GM20000 (cell line): ENCODE measurements at places on chromosomes 11 and 22.

DNA sequence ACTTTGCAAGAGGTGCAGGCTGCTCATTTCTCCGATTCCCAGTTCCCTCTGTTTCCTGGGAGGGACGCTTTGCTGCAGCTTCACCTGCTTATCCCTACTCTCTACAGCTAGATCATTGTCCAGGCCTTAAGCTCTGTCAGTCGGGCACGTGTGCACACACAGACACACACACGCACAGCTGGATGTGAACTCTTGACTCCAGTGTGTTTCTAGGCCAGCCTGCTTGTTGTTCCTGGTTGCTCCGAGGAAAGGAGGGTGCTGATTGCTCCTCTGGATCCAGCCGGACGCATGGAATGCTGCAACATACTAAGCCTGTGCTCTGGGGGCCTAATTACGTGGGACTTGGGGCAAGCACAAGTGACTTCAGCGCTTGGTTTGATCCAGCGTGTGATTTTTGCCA lies 19.7 kb downstream of the ZNRF3 start:
- no peak for DNase-seq

GRCh38 chr22:25697181-25697664 lies 44.8 kb upstream of the MYO18B start:
- no peak for DNase-seq

DNA sequence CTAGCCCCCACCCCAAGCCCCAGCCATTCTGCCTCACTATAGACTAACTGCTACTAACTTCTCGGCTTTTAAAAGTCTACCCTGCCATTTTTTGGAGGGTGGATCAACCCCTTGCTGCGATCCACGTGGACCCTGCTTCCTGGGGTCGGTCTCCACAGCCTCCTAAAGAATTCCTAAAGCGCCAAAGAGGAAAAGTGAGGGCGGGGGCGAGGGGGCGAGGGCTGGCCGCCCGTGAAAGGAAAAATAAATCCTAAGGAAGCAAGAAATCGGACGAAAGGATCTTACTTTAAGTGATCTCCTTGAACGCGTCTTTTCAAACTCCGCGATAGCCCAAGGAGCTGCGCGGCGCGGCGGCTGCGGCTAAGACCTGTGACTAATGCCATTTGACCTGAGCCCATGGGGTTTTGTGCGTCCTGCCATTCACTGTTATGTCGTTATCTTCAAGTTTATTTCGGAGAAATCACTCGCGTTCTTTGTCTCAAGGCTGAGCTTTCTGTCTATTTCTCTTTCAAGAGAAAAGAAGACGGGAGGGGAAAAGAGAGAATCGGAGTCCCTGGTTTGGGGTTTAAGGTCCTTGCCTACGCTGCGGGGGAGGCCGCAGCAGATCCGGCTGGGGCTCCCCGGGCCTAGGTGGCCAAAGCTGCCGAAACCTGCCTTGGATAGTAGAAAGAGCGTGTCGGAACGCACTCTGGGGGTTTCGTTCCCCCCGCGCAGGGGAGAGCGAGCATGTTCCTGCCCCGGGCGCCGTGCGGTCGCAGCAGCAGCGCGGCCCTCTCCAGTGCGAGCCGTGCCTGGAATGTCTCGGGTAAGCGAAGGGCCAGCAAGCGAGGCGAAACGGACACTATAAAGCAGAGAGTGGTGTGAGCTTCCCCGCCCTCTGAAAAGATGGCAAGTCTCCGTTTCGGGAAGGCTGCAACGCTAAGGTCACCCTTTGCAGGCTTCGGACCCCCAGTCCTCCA lies 2.8 kb upstream of the DBX1 start:
- no peak for DNase-seq

DNA sequence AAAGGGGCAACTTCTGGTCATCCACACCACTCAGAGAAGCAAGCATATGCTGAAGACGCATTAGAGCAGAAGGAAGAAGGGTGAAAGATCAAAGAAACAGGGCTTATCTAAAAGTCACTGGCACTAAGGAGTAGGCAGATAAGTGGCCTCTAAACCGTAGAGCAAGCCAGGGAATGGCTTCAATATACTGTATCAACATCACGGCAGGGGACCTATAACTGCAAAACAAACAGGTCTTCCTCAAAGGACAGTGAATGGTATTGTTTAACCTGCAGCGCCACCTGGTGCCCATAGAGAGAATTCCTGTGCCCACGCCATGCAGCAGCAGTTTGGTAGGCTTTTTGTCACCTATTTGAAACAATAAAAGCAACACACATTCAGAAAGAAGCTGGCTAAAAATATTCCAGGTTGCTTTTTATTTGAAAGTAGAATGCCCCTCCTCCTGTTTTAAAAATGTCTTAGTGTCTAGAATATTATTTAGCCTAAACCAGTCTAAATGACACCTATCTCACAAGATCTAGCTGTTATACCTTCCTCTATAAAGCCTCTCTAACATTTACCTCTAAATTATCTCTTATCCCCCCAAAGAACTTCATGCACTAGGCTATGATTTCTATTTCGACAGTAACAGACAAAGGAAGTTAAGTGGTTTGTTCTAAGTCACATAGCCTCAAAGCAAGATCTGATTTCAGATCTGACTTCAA lies 21.8 kb downstream of the SNX19 start:
- DNase-seq: peak; percentile 50

DNA sequence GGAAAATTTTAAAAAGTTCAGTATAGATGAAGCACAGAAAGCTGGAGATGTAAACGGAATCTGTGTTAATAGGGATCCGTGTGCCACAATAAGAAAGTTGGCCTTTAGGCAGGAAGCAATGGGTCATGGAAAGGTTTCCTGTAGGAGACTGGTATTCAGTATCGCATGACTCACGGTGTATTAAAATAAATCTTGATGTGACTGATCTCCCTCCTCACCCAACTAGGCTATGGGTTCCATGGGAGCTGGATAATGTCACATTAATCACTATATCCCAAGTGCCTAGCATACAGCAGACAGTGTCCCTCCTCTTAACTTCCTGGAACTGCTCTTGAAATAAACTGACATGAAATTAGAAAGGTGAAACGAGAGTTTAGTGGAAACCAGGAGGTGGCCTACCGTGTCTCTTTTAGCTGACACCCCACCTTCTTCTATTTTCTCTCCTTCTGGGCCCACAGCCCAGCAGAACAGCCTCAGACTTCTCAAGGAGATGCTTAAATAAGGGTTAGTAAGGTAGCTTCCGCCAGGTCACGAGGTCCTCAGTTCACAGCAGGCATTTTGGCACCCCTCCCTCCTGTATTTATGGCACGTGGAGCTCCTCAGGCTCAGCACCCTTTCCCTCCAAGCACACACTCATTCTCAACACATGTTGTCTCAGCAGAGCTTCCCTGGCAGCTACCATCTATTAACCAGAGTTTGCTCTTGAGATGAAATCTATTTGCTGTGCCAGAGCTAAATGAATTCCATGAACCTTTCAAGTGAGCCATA lies 118.8 kb downstream of the NXPE2 start:
- DNase-seq: no peak

DNA sequence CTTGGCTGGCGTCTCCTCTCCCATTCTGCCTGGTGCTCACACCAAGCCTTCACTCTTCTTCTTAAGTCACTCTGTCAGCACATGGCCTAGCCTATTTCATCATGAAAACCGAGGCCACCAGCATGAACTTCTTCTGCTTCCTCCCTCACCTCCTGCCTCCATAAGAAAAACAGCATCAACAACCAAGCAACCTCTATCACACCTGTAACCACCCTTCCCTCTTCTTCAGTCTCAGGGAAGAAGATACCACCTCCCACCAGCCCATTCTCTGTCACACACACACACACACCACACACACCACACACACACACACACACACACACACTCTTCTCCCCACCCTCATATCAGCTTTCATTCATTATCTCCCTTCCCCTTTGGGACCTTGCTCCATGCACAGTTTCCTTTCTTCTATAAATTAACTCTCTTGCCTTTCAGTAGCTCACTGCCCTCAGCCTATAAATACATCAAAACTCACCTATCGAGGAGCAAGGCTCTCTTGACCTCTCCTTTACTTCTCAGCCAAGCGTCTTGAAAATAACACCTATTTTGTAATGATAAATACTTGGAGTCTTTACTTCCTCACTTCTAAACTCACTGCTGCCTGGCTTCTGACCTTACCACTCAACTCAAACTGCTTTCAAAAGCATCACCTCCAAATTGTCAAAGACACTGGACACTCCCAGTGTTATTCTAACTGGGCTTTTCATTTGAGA lies 36.6 kb downstream of the SC5D start:
- no peak for DNase-seq

DNA sequence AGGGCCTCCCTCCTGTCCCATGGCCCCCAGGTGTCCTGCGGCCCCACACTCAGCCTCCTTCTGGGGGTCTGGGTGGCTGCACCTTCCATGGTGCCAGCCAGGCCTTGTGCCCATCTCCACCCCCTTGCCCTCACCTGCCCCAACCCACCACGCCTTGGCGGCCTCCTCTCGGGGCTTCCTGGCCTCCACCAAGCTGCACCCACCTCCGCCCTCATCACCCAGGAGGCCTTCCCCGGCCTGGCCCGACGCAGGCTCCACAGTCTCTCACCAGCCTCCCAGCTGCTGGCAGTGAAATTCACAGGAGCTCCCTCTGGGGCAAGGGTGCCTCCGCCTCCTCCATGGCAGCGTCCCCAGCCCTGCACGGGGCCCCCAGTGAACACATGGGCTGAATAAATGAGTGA lies 35.9 kb upstream of the WNT7B start:
- no peak for DNase-seq

- DNase-seq: no peak
Measured at GRCh38 chr11:90818196-90818745, 595.4 kb upstream of the CHORDC1 start.

DNA sequence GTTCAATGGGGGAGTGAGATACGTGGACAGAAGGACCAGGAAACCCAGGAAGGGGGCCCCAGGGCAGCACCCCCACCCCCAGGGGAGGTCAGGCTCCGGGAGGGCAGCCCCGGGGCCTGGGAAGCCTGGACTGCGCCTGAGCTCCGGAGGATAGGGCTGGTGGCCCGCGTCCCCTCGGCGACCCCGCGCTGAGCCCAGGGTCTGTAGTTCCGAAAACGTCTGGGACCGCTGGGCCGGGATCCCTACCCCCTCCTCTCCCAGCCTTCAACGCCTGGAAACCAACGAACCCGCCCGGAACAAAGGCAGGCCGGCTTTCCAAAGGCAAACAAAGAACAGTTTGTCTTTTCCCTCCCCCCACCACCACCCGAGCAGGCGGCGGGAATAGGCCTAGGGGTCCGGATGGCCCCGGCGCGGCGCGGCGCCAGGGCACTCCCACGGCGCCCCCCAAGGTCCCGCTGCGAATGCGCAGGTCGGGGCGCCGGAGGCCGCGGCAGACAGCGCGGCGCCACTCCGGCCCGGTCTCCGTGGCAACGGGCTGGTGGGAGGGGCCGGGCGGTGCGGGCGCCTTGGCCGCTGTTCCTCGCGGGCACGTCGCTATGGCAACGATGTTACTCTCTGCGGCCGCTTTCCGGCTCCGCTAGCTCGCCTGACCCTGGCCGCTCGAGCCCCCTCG lies 58.5 kb downstream of the IGLL1 start:
- peak; percentile 93 for DNase-seq

GRCh38 chr22:42347281-42347824 lies 76.9 kb upstream of the TCF20 start:
- no peak for DNase-seq

DNA sequence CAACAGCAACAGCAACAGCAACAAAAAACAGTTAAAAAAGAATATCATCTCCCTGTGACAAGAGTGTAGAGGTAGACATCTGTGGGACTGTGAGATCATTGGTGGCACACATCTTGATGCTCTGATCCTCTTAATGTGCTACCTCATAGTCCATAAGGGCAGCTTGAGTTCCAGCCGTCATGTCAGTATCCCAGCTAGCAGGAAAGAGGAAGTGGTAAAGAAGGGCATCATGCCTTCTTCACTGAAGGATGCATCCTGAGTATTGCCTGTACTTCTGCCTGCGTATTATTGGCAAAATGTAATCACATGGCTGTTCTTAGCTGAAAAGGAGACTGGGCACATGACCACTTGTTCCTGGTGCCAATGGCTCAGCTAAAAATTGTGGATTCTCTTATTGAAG lies 314.3 kb downstream of the TBC1D22A start:
- DNase-seq: no peak

DNA sequence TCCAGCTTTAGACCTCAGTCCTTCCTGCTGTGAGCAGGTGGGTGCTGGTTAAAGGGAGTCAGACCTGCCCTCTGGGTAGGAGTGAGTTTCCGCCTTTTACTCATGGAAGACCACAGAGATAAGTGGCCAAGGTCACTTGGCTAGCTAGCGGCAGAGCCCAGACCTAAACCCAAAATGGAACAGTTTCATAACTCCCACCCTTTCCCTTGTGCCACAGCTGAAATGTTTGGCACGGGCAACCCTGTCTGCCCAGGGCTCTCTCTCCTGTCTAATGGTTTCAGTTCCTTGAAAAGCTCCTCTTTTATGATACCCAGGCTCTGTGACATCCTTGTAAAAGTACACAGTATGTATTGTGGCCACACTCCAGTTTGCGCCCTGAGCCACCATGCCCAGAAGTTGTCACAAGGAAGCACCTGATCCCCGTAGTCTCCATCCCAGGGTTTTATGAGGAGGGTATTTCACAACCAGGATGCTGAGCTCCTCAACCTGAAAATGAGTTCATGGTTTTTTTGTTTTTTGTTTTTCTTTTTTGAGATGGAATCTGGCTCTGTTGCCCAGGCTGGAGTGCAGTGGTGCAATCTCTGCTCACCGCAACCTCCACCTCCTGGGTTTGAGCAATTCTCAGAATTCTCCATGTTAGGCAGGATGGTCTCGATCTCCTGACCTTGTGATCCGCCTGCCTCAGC lies 5.1 kb downstream of the MB start:
- no peak for DNase-seq

GRCh38 chr11:95085117-95085816 lies 4.4 kb upstream of the ENDOD1 start:
- DNase-seq: no peak

- no peak for DNase-seq
Measured at GRCh38 chr11:94314064-94314463, 9.7 kb downstream of the IZUMO1R start.

DNA sequence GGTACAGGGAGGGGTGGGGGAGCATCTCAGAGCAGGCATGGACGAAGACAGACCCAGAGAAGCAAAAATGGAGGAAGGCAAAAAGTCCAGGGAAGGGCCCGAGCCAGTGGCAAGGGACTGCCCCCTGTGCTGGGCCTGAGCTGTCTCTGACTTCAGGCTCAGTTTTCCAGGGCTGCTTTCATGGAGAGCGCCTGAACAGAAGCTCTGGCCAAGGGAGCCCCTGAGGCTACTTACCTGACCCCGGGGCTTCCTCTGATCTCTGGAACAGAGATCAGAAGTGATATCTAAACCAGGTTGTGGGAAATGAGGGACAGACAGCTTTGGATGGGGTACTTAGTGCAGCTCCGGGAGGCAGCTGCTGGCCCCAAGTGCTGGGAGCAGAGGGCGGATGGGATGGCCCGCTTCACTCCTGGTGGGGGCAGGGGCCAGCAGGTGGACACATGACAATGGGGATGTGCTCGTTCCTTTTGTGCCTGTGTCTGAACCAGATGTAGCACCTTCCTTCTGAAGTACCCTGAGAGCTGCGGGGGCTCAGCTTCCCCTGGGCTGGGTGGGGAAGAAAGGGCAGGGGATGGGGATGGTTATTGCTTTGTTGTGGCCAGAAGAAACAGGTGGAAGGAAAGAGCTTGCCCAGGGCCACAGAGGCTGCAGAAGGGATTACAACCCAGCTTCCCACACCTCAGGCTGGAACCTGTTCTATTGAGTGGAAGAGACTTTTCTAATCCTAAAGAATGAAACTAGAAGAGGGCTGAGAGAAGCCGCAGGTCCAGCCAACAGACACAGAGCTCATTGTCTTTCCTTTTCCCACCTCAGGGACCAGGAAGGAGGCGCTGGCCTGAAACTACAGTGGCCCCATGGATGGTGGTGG lies 5.7 kb downstream of the LRRC10B start:
- DNase-seq: no peak
